Occipital lobe (tissue), 3 donors: ENCODE measurements at places on chromosomes 16 and 17. TPM values are rescaled to one million over a fixed set of nuclear protein-coding genes. Genes with fewer than 3 reads are reported as not detected.

The RDM1 gene
- 0.62 TPM for total RNA-seq

DNA sequence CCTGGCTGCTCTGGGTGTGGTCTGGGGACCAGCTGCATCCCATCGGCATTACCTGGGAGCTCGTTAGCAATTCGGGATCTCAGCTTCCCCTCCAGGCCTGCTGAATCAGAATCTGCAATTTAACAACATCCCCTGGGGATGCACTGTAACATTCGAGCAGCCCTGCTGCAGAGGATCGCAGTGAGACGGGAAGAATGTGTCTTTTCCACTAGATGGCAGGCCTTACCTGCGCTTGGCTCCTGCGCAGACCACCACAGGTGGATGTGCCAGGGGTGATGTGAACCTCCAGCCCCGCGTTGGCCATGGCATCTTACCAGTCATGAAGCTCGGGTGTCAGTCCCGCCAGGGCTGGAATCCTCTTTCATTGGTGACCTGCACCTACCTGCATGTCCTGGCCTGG is 209.9 kb downstream of the PRKCB start:
- no peak for DNase-seq

DNA sequence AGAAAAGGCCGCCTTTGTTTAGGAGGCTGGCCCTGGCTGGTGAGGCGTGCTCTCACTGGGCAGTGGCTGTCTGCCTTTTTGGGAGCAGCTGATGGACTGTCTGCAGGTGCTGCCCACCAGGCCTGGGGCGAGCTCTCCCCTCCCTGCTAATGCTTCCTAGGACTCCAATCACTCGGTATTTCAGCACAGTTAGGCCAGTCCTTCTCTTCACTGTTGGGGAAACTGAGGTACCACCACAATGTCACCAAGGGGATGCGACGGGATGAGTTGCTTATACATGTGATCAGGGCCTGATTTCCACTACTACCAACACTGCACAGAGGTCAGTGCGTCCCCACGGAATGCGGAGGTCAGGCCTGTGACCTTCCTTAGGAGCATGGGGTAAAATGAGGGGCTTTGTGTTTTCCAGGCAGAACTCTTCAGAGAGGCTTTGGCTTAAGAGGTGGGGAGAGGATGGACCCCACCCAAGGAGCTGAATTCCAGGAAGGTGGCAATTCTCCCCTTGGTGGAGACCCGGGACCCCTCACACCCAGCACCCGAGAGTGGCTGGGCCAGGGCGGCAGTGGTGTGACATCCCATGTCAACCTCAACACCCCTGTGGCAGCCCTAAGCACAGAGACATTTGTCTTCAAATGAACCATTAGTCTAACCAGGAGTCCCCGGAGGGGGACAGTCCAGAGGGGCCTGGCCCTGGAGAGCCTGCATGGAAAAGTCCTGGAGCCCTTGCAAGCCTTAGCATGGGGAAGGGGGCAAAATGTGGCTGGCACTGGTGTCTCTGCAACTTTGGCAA is 86.4 kb downstream of the N4BP1 start:
- no peak for DNase-seq

- no peak for DNase-seq
Measured at GRCh38 chr16:48110000-48110399, 45.8 kb downstream of the ABCC12 start.
